ENCODE measurements at places on chromosomes 11 and 22.

DNA sequence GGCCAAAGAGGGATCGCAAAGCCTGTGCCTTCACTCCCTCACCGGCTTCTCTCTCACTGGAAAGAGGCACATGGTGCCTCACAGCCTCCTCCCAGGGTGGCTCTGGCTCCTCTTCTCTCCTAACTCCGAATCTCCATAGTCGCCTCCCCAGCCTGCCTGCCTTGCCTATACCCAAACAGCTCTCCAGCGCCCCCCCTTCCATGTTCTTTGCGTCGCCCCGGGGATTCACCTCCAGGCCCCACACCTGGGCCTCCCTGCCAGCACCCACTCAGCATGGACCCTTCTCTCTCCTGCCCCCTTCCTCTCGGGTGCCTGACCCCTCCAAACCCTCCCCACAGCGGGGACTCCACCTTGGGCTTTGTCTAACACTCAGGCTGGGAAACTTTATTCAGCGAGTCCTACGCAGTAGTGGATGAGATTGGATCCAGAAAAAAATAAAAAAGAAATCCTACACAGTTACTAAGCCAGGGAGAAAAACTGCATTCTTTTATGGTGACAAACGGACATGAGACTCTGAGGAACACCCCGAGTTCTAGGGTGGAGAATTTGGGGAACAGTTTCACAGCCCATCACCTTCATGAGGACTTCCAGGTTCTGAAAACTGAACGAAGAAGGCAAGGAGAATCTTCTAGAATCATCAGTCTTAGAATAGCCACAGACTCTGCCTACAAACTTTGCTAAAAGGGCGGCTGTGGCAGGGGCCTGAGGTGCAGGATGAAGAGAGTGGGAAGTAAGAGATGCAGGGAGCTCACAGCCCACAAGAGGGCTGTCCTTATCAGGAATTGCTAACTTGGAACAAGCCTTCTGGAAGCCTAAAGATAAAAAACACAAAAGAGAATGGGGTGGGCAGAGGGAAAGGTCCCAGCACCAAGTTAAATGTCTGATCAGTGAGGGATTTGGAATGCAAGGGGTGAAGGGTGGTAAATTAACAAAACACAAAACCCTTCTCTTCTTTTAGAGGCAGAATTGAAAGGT lies 5.3 kb downstream of the PPM1F start:
- DNase-seq, result no peak

- no peak for DNase-seq
Observed at GRCh38 chr11:49221112-49221511, 12.7 kb upstream of the FOLH1 start.

DNA sequence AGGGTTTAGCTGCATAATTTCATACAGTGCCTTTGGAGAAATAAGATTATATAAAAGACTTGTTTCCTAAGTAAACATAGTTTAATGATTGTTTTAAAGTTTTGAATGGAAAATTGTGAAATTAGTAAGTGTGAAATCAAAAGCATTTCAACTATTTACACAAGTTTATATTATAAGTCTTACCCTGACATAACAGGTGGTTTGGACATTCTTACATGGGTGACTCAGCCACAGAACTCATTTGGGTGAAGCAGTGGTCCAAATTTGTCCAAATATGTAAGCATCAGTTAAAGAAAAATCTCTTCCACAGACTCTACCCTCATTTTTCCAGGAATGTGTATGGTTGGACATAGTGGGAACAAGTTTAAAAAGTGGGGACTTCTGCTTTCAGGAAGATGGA lies 68.0 kb downstream of the USP47 start:
- DNase-seq, result no peak

GRCh38 chr11:69771466-69771865 lies 3.7 kb downstream of the FGF4 start:
- no peak for DNase-seq

DNA sequence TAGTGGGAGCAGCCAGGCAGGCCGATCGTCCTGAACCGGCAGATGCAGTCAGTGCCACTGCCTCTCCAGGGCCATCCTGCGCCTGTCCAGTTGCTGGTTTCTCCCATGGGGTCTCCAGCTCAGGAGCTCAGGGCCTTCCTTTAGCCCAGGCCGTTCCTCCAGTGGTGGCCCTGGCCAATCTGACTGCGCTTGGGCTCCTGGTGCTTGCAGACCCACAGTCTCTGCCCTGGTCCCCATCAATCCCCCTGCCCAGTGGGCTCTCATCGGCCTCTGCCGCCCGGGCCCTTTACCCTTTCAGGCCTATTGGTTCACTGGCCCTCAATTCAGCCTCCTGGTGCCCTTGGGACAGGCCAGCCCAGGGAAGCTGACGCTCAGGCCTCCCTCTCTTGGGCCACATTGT lies 29.2 kb upstream of the TSKU start:
- DNase-seq, result no peak

GRCh38 chr11:65066805-65067291 lies 8.5 kb upstream of the NAALADL1 start:
- DNase-seq, result no peak

DNA sequence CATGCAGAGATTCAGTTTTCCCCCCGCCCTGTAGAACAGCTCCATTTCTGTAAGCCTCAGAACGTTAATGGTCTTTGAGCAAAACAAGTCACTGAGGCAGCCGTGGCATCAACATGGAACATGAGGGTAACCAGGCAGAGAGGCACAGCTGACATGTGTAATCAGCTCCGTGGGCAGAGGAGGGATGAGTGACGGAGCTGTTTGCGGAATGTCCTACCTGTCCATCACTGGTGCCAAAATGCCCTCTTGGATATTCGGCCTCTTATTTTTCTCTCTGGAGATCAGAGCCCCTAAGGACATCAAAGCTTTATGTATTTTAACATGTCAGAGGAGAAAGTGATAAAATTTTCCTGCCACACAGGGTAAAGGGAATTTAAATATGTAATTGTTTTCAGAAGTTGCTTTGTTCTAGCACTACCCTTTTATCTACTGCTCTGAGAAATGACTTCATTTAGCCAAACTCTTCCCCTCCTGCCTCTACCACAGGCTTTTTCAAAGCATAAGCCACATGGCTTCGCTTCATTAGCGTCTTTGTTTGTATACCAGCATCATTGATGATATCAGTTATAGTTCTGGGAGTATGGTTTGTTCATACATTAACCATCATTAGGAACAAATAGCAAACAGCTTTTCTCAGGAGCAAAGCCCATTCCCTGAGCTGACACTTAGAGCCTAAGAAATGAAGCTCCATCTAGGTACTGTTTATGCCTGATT lies 32.9 kb downstream of the C11orf71 start:
- no peak for DNase-seq

DNA sequence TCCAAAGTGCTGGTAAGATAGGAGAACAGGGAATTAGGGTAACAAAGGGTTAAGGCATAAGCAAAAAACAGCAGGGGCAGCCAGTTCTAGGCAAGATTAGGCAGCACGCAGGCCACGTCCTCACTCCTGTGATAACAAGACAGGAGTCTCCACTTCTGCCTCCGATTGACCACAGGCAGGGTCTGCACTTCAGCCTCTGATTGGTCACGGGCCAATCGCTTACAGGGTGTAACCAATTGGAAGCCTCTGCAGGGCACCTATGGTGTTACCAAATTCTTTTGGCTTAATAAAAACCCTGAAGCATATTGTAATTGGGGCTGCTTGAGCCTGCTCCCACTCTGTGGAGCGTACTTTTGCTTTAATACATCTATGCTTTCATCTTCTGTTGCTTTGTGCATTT lies 12.2 kb upstream of the GSTP1 start:
- DNase-seq, result no peak

DNA sequence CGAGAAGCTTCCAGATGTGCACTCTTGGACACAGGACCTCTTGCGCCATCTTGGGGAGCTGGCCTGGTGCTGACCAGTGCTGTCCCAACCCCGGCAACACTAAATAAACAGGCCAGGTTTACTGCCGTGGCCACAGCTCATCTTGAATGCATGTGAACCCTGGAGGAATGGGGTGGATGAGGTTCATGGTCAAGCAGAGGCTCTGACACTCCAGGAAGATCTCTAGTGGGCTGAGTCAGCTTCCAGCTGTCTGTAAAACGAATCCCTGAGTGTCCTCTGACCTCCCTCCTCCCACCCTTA lies 51.8 kb downstream of the ALX4 start:
- no peak for DNase-seq

DNA sequence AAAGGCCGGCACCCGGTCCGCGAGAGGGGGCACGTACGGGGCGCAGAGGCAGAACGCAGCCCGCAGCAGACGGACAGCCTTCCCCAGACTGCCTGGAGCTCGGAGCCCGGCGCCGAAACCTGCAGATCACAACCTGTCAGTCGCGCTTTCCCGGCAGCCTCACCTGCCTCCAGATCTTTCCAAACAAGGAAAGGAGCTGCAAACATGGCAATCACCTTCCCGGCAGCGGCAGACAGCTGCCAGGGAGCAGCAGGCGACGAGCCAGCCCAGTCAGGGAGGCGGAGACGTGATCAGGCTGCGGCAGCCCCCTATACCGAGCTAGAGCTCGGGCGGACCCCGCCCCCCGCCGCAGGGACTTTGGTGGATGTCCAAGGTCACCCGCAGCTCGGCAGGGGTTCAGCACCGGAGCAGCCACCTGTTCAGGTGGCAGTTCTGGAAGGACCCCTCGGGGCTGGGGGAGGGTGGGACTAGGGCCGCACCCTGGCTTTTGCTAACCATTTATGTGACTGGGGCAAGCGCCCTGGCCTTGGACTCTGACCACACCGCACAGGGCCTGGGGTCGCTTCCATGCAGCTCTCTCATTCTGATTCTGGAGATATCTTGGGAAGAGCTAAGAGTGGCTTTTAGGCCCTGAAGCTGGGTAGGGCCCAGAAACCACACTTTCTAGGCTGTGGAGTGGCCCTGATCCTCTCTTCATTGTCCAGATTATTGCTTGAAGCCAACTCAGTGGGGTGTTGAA lies 143.8 kb downstream of the NECTIN1 start:
- DNase-seq, result no peak

GRCh38 chr22:37563153-37564081 lies 3.1 kb downstream of the CDC42EP1 start:
- DNase-seq, result no peak

- no peak for DNase-seq
Observed at GRCh38 chr11:111259896-111260295, 14.4 kb downstream of the POU2AF2 start.

DNA sequence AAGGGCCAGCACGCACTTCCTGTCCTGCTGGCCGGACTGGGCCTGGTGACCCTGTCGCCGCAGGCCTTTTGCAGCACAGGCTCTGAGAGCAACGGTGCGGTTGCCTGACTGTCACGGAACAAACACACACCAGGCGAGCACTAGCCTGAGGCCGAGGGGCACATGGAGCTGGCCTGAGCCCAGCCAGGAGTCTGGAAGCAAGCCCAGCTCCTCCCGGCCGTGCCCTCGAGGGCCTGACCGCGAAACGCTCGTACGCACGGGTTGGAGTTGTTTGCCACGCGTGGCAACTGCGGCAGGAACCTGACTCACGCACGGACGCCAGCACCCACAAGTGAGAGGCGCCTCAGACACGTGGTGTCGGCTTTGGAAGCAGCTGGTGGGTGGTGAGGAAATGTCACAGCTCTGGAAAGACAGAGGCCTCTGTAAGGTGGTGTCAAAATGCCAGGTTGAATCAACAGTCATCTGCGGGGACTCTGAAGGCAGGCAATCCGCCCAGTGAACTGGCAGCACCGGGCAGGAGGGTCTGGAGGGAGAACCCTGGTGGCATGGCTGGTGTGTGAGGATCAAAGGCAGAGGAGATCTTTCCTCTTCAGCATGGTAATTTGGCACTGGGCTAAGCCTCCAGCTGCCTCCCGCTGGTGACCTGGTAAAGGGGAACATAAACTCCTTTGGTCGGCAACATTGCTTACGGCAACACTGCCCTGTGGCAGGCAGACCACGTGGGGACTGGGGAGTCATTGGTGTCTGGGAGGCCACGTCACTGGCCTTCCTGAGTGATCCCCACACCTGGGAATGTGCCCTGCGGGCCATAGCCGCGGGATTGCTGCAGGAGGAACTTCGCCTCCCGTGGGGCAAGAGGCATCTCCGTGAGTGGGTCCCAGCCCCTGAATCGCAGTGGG lies 15.3 kb upstream of the IL17REL start:
- no peak for DNase-seq

DNA sequence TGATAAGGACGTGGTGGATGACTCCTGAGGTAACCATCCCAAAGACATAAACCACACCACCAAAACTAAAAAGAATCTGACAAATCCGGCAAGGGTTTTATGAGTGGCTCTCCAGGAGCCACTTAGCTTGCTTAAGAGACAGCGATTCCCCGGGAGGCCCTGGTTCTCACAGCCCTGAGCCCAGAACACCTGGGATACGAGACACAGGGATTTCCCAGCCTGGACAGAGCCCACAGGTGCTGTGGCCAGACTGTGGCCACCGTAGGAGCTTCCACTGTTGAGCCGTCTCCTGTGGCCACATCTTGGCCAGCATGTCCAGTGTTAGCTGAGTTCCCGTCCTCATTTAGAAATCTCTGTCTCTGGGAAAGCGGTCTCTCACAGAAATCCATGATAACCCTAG lies 71.2 kb upstream of the ASPHD2 start:
- no peak for DNase-seq

GRCh38 chr22:30209642-30210041 lies 36.9 kb downstream of the LIF start:
- DNase-seq, result no peak

DNA sequence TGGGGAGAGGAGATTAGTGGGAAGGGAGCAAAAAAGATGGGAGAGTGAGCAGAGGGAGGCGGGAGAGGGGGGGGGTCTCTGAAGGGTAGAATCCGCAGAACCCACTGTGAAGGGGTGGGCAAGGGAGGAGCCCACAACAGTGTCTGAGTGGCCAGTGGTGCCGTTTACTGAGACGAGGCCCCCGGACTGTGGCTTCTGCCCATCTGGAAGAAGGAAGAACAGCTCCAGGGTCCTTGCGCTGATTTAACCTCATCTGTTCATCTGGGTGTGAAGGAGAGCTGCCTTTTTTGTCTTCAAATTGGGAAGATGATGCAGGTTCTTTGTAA lies 45.7 kb upstream of the ANO1 start:
- DNase-seq, result no peak

- DNase-seq, result no peak
Observed at GRCh38 chr11:119567688-119568582, 145.0 kb upstream of the THY1 start.

DNA sequence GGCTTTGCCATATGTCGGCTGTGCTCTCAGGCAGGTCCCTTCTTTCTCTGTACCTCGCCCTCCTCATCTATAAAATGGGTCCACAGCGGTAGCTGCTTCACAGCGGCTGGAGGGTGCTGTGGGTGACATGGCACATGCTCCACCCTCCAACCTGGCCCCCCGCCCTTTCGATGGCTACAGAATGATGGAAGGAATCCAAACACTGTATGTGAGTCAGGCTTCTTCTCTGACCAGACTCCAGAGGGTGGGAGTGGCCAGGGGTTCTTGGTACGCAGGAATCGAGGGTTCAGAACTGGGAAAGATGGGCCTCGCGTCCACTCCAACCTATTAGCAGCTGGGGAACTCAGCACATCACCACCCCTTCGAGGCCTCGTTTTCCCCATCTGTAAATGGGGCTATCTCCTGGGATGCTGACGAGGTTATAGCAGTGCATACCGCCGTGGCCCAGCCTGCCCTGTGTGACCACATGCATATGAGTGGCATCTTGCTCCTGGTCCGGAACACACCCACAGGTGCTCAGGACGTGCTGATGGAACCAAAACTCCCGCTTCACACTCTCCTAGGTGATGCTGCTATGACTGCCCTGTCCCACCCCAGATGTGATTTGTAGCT lies 26.4 kb downstream of the MN1 start:
- DNase-seq, result no peak
